Right atrium auricular region (tissue), 2 donors: ENCODE measurements at places on chromosomes 1 and 21. TPM values are rescaled to one million over a fixed set of nuclear protein-coding genes. Genes with fewer than 3 reads are reported as not detected.

The SPRR4 gene
- total RNA-seq: not detected

The MARK1 gene
- 20.0 TPM for total RNA-seq

The SPRR2B gene
- not detected for total RNA-seq

The RNF186 gene
- not detected for total RNA-seq

The SLC44A5 gene
- 2.0 TPM for total RNA-seq

The UTS2 gene
- total RNA-seq: not detected

The AKNAD1 gene
- not detected for total RNA-seq

The FCRL4 gene
- total RNA-seq: not detected

The GUCA2A gene
- not detected for total RNA-seq

The CSRP1 gene
- total RNA-seq: 719 TPM

The LMNA gene
- 273 TPM for total RNA-seq

The DCDC2B gene
- not detected for total RNA-seq

The AMY1C gene
- not detected for total RNA-seq

DNA sequence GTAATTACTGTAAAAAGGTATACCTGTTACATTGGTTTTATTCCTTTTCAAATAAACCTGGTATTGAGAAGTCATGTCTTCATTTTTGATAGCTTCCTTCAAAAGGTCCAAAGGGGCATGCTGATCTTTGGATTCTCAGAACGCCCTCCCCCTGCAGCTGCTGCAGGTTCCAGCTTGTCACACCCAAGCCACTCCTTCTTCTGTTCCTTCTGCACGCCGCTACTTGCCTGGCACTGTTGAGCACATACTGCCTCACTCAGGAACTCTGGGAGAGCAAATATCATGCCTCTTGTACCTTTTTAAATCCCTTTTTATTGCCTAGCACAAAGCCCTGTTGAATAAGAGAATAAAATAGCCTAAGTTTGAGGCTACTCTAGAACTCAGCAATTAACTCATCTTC is 136.9 kb downstream of the BARHL2 start:
- no peaks in the 10 kb centered on the region for H3K36me3 ChIP-seq
- no peak for DNase-seq
- no peaks in the 10 kb centered on the region for H3K4me1 ChIP-seq
- H3K4me3 ChIP-seq: no peak overlapping the region
- H3K27ac ChIP-seq: no peak overlapping the region

- H3K4me3 ChIP-seq: no peak overlapping the region
- no peak for DNase-seq
- no peak overlapping the region for H3K27ac ChIP-seq
- H3K4me1 ChIP-seq: peaks cover 19% of the 10 kb centered on the region
- H3K27me3 ChIP-seq: no peaks in the 10 kb centered on the region
- H3K36me3 ChIP-seq: no peaks in the 10 kb centered on the region
Observed at GRCh38 chr1:155188268-155188667, 14.6 kb downstream of the TRIM46 start.

GRCh38 chr1:116769561-116769977 is 15.3 kb downstream of the CD2 start:
- no peak overlapping the region for H3K4me3 ChIP-seq
- no peak overlapping the region for H3K27ac ChIP-seq
- H3K36me3 ChIP-seq: no peaks in the 10 kb centered on the region
- no peaks in the 10 kb centered on the region for H3K27me3 ChIP-seq
- no peak for DNase-seq
- no peaks in the 10 kb centered on the region for H3K4me1 ChIP-seq

GRCh38 chr1:230759369-230760065 is 12.3 kb downstream of the CAPN9 start:
- no peaks in the 10 kb centered on the region for H3K4me1 ChIP-seq
- DNase-seq: no peak

- no peak overlapping the region for H3K27ac ChIP-seq
- no peaks in the 10 kb centered on the region for H3K36me3 ChIP-seq
- H3K4me1 ChIP-seq: no peaks in the 10 kb centered on the region
- H3K27me3 ChIP-seq: no peaks in the 10 kb centered on the region
Observed at GRCh38 chr21:27796106-27796505, 829.2 kb upstream of the ADAMTS5 start.

DNA sequence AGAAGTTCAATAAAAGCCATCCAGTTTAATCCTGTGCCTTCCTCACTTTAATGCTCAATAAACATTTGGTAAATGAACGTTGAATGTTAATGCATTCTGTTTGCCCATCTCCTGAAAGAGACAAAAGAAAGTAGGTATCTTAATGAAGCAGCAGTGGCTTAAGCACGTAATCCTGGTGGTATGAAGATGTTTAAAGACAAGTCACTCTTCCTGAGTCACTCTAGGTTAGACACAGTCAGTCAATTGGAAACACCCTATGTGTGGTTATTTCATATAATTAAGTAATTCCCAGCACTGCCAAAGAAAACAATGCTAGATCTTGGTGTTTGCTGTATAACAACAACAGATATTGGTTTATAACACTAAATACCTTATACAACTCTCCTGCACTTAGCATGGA is 334.0 kb upstream of the FMN2 start:
- no peaks in the 10 kb centered on the region for H3K36me3 ChIP-seq
- no peak overlapping the region for H3K27ac ChIP-seq
- no peaks in the 10 kb centered on the region for H3K27me3 ChIP-seq
- H3K4me1 ChIP-seq: no peaks in the 10 kb centered on the region

- no peaks in the 10 kb centered on the region for H3K27me3 ChIP-seq
- no peaks in the 10 kb centered on the region for H3K36me3 ChIP-seq
- DNase-seq: peak; percentile 78
- H3K27ac ChIP-seq: peak overlapping the region; percentile 48
Observed at GRCh38 chr1:170562646-170563338, 30.8 kb downstream of the GORAB start.

GRCh38 chr1:27042670-27043069 is 30.0 kb upstream of the TENT5B start:
- no peak overlapping the region for H3K27ac ChIP-seq
- H3K4me3 ChIP-seq: no peak overlapping the region
- DNase-seq: no peak
- no peaks in the 10 kb centered on the region for H3K27me3 ChIP-seq
- peaks cover 18% of the 10 kb centered on the region for H3K4me1 ChIP-seq

GRCh38 chr1:13607002-13607401 is 23.4 kb downstream of the PDPN start:
- H3K27ac ChIP-seq: no peak overlapping the region
- H3K4me1 ChIP-seq: no peaks in the 10 kb centered on the region
- H3K27me3 ChIP-seq: no peaks in the 10 kb centered on the region
- DNase-seq: no peak

DNA sequence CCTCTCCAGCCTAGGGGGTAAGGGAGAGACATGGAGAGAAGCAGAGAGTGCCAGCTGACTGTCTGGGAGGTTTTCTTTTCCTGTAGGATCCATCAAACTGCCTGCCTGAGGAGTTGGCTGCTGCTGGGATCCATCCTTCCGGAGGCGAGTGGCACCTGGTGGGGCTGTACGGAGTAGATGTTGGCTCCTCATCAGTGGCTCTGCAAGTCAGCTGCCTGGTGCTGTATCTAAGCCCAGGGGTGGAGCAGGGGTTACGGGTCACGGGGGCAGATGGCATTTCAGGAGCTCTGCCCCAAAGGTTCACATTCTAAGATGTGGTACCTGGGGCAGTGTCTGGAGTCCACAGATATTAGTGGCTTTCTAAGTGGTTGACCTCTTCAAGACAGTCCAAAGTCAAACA is 128.0 kb downstream of the ACTL8 start:
- H3K36me3 ChIP-seq: no peaks in the 10 kb centered on the region
- no peaks in the 10 kb centered on the region for H3K27me3 ChIP-seq
- no peak overlapping the region for H3K4me3 ChIP-seq
- DNase-seq: no peak
- H3K27ac ChIP-seq: no peak overlapping the region

DNA sequence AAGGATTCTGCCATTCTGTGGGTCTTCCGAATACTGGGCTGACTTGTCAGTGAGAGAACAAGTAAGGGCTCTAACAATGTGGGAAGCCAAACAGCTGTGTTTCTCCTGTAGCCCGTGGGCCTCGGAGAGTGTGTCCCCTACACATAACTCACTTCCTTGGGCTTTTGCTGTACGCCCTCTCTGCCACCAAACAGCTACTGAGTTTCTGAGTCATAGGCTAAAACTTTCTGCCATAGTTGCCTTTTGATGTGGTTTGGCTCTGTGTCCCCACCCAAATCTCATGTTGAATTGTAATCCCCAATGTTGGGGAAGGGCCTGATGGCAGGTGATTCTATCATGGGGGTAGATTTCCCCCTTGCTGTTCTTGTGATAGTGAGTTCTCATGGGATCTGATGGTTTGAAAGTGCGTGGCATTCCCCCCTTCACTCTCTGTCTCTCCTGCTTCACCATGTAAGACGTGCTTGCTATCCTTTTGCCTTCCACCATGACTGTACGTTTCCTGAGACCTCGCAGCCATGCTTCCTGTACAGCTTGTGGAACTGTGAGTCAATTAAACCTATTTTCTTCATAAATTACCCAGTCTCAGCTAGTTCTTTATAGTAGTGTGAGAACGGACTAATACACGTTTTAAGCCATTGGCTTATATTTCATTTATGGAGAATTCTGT is 194.8 kb upstream of the HMCN1 start:
- H3K4me3 ChIP-seq: no peak overlapping the region
- no peaks in the 10 kb centered on the region for H3K36me3 ChIP-seq
- DNase-seq: no peak
- H3K27ac ChIP-seq: no peak overlapping the region

DNA sequence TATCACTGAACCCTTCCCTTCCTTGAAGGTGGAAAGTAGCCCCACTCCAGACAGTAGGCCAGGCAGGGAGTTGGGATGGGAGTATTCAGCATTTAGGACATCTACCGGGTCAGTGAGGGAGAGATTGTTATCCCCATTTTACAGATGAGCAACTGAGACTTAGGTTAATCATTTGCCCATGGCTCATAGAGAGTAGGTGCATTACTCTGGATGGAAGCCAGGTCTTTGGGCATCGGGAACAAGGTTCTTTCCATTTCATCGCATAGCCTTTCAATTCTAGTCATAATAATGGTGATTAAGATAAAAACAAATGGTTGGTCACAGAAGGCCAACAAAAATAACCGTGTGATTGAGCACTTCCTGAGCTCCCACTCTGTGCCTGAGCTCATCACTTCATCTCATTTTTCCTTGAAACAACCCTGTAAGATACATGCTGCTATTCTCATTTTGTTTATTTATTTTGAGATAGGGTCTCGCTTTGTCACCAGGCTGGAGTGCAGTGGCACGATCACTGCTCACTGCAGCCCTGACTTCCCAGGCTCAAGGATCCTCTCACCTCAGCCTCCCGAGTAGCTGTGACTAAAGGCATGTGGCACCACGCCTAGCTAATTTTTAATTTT is 64.8 kb downstream of the NAV1 start:
- no peaks in the 10 kb centered on the region for H3K36me3 ChIP-seq
- DNase-seq: no peak
- H3K4me3 ChIP-seq: no peak overlapping the region
- H3K27ac ChIP-seq: no peak overlapping the region
- H3K27me3 ChIP-seq: no peaks in the 10 kb centered on the region

DNA sequence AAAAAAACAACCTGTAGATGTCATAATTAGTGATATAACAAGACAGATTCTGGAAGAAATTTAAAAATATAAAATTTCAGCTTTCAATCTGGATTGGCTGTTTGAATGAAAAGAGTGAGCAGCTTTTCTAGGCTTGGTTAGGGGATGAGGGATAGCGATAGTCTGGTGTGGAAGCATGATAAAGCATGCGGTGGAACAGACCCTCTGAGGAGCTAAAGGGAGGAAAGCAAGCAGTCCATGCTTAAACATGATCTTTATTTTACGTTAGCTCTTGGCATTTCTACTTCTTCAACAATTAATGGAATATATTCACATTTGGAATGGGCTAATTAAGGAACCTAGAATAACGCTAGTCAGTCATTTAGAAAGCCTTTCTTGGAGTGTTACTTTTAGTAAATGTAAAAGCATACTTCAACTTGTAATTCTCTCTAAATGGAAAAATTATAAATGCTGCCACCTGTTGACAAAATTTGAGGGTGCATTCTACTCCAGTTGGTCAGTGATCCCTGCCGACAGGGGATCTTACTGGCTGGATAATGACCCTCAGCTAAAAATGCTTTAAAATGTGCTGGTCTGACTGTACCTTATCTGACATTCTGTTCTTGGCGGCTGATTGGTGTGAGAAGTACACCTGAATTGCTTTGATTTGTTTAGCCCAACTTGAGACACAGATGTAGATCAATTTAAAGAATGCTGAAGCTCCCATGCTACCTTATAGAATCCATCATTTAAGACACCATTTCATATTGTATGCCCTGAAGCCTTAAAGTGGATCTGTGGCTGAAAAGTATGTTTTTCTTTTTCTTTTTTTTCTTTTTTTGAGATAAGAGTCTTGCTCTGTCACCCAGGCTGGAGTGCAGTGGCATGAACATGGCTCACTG is 61.2 kb downstream of the AK4 start:
- H3K27ac ChIP-seq: no peak overlapping the region
- H3K4me3 ChIP-seq: no peak overlapping the region
- no peaks in the 10 kb centered on the region for H3K27me3 ChIP-seq
- DNase-seq: no peak
- H3K4me1 ChIP-seq: peaks cover 13% of the 10 kb centered on the region
